ENCODE measurements at places on chromosomes 2 and 18.

- peak; percentile 87 for DNase-seq
These were observed 50.7 kb upstream of the ARL5A start for GRCh38 chr2:151878655-151879563.

DNA sequence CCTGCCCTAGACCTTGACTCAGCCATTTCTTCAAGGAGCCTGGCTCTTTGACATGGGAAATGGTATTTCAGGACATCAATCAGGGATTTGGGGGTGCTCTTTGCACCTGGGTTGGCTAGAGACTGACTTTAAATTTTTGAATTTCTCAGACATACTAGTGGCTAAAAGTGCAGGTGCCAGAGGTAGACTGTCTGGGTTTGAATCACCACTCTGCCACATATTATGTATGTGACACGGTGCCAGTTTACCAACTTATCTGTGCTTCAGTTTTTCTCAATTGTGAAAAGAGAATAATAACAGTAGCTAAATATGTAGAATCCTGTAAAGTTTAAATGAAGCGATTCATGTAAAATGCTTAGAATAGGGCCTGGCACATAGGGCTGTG is 49.2 kb upstream of the RTN4 start:
- no peak for DNase-seq

DNA sequence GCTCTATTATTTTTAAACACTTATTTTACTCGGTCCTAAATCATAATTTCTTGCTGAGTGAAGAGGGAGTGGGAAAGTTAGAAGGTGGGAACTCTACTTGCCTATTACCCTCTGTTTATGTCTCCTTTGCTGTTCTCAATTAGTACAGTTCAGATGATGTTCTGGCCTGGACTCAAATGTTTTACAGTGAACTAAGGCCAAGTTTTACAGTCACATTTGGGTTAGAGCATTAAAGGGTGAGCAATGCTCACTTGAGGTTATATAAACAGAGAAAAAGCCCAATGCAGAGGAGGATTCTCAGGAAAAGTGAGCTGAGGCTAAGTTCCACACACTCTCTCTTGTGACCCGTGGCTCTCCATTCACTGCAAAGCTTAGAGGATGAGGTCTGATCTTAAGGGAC is 52.4 kb downstream of the ITSN2 start:
- DNase-seq, result no peak

GRCh38 chr2:63700271-63700670 is 111.5 kb downstream of the MDH1 start:
- no peak for DNase-seq

DNA sequence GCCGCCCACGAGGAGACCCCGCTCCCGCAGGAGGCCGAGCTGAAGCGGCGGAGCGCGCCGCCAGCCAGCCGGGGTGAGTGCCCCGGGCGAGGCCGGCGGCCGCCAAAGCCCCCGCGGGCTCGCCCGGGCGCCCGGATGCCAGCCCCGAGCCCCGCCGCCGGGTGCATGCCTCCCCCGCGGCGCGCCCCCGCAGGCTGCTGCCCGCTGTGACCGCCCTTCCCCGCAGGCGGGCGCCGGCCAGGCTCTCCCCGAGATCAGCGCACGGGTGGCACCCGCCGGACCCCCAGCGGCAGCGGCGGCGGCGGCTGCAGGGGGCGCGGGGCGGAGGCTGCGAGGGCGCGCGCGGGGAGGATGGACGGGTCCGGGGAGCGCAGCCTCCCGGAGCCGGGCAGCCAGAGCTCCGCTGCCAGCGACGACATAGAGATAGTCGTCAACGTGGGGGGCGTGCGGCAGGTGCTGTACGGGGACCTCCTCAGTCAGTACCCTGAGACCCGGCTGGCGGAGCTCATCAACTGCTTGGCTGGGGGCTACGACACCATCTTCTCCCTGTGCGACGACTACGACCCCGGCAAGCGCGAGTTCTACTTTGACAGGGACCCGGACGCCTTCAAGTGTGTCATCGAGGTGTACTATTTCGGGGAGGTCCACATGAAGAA is 470 bp downstream of the KCNF1 start:
- DNase-seq, result no peak

- DNase-seq, result peak; percentile 78
These were observed 13.6 kb upstream of the ANKRD53 start for GRCh38 chr2:70964596-70965386.

GRCh38 chr2:190930411-190930810 is 49.8 kb downstream of the GLS start:
- no peak for DNase-seq

- peak; percentile 19 for DNase-seq
These were observed 143.6 kb upstream of the PXDN start for GRCh38 chr2:1887915-1888314.

GRCh38 chr2:127575185-127575765 is 39.8 kb downstream of the MYO7B start:
- peak; percentile 49 for DNase-seq

- DNase-seq, result peak; percentile 95
These were observed at the start of gene HPCAL1 for GRCh38 chr2:10302479-10303180. TSS of gene HPCAL1 (plus strand) at chr2:10302904. CDS start at chr2:10419758, 116,854 bp downstream.

DNA sequence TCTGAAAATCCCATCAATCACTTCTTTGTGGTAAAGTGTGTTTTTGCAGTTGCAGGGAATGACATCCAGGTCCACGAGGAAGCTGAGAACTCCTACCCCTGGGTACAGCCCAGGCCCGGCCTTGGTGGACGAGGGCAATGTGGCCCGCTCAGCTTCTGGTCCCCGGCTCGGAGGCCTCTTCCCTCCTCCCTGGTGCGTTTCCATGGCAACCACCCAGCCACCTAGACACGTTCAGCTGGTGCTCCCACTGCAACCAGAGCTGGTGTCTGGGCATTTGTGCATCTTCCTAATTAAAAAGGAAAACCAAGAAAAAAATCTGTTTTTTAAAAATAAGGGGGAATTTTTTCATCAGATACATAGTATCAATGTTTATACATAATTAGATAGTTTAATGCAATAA is 603.6 kb upstream of the SALL3 start:
- DNase-seq, result no peak

GRCh38 chr2:73759285-73759764 is 20.6 kb downstream of the DUSP11 start:
- no peak for DNase-seq

- peak; percentile 11 for DNase-seq
These were observed 81.4 kb upstream of the PKDCC start for GRCh38 chr2:41966431-41966893.

GRCh38 chr2:120334068-120334467 is 11.9 kb upstream of the INHBB start:
- no peak for DNase-seq

DNA sequence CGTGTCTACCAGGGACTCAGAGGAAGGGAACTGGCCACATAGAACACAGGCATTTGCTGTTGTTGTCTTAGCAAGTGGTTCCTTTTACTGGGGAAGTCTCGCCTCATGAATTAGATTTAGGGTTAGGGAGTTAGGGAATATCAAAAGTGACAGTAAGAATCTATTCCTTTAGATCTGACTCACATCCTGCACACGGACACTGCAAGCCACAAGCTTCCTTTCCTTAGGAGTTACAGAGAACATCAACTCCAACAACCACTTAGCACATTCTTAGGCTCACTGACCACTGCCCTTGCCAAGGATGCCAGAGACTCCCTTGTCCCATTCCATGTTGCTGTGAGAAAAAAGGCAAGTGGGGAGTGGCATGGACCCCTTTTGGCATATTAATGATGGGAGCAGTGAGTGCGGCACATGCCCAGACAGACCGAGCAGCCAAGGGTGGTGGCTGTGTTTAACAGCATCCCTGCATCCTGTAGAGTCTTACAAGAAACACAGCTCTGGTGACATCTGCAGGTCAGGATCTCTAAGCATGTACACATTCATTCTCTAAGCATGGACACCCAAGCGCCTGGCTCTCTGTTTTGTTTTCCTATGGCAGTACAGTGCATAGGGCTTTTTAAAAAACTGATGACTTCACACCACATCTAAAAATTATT is 745.6 kb upstream of the RAB6C start:
- DNase-seq, result peak; percentile 51

DNA sequence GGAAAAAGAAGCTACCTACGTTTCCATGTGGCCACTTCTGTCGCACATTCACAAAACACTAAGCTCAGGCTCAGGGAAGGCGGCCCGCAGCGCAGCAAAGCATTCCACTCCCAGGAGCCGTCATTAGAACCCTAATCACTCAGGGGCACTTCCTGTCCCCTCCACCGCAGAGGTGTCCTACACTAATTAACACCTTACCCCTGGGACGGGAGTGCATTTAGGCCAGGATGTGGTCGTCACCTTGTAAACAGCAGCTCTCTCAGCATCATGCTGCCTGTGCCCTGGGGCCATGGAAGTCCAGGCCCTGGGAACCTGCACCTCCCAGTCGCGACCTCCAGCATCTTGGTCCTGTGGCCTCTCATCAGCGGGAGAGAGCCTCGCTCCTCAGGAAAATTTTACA is 359.8 kb upstream of the SALL3 start:
- DNase-seq, result no peak

DNA sequence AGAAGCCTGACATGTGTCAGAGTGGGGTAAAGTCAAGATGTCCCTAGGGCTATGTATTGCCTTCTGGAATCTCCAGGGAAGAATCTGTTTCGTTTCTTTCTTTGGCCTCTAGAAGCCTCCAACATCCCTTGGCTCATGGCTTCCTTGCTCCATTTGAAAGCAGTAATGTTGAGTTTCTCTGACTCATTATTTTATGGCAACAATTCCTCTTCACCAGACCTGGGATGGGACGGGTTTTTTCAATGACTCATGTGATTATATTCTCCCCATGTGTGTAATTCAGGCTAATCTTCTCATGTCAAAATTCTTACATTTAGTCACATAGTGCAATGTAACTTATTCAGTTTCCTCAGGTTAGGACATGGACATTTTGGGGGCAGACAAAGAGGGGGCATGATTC is 1038.6 kb downstream of the CBLN2 start:
- no peak for DNase-seq

DNA sequence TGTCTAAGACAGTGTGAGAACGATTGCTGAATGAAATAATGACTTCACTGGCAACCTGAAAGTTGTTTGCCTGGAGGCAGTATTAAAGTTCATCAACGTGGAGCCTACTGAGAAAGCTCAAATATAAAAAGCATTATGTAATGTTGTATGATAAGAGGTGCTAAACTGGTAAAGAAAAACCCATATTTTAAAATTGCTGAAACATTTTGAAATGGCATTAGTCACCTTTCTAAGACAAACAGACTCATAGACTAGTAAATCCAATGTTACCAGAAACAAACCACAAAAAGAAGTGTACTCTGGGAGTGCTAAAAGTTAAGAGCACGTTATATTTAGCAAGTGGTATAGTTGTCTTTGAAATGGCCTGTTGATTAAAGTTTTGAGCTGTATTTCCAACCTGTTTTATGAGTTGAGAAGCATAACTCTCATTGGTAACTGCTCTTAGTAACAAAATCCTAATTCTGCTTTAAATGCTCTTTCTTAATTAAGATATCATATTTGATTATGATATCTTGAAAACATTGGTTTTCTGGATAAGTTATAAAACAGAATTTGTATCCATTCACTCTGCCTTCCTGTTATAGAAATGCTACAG is 62.7 kb downstream of the CYP1B1 start:
- DNase-seq, result peak; percentile 19

Measured in NB4 (cell line).